ENCODE measurements at places on chromosomes 13 and 19.

GRCh38 chr19:19342086-19343015, 21.7 kb downstream of the MAU2 start:
- DNase-seq = no peak

DNA sequence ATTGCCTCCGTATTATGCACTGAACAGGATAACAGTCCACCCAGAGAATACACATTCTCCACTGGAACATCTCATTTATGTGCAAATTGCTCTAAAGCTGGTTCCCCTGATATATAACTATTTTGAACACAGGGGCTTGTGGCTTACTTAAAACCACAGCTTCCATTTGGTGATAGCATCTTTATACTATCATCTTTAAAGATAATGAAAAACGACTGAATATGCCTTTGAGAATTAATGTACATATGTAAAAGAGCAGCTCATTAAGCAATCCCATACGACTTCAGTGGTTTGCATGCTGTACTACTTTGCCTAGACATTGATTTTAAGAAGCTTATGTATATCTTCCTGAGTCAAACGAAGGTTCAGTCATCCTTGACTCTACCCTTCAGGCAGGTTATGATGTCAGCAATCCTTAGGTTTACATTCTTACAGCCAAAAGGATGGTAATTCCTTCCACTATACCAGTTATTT, 40.8 kb downstream of the BRD4 start:
- DNase-seq = no peak

DNA sequence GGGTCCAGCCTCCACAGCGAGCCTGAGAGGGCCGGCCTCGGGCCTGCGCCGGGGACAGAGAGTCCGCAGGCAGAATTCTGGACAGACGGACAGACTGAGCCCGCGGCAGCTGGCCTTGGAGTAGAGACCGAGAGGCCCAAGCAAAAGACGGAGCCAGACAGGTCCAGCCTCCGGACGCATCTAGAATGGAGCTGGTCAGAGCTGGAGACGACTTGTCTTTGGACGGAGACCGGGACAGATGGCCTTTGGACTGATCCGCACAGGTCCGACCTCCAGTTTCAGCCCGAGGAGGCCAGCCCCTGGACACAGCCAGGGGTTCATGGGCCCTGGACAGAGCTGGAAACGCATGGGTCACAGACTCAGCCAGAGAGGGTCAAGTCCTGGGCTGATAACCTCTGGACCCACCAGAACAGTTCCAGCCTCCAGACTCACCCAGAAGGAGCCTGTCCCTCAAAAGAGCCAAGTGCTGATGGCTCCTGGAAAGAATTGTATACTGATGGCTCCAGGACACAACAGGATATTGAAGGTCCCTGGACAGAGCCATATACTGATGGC, 490 bp downstream of the ITPKC start:
- no peak for DNase-seq

DNA sequence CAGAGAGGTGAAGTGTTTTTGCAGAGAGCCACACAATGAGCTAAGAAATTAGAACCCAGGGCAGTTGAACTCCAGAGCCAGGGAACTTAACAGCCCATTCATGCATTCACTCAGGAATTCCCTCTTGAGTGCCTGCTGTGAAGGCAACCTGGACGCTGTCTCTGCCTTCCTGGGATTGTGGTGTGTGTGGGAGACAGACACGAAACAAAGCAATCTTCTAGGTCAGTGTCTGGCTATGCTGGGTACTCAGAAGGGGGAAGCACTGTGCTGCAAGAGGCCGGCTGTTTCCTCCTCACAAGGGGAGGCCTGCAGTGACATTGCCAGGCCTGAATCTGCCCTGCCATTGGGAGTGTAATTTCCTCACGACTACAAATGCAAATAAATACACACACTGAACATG, 9.7 kb downstream of the BCKDHA start:
- DNase-seq = no peak

DNA sequence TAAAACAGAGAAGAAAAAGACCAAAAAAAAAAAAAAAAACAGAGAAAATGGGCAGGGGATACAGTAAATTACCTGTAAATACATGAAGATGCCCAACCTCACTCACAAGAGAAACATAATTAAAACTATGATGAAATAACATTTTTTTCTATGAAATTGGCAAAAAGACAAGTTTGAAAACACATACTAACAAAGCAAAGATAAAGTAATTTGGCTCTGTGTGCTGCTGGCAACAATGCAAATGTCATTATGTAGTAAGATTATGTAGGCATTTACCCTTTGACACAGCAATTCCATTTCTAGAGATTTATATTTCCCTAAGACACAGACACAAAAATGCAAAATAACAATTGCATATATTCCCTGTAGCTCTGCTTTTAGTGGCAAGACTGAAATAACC, 20.2 kb downstream of the ZC3H13 start:
- no peak for DNase-seq

GRCh38 chr19:31181535-31181934, 167.7 kb downstream of the TSHZ3 start:
- DNase-seq = no peak

DNA sequence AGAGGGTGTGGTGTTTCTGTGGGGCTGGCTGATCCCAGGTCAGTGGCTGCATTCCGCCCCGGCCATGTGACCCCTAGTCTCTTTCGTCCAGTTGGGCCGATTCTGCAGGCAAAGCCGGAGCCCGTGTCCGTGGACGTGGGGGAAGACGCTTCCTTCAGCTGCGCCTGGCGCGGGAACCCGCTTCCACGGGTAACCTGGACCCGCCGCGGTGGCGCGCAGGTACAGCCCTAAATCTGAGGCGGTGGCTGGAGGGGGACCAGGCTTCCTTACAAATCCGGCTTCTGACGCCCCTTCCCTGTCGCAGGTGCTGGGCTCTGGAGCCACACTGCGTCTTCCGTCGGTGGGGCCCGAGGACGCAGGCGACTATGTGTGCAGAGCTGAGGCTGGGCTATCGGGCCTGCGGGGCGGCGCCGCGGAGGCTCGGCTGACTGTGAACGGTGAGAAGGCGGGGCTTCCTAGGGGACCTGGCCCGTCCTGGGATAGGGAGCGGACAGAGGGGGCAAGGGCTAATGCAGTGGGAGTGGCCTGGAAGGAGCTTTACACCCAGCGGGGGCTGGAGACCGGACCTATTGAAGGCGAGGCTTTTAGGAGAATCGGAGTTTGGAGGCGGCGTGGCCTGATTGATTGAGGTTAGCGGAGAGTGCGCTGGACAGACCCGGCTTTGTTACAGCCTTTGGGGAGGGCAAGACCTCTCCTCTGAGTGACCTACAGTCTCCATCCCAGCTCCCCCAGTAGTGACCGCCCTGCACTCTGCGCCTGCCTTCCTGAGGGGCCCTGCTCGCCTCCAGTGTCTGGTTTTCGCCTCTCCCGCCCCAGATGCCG, 4.3 kb downstream of the KIRREL2 start:
- peak; percentile 47 for DNase-seq

DNA sequence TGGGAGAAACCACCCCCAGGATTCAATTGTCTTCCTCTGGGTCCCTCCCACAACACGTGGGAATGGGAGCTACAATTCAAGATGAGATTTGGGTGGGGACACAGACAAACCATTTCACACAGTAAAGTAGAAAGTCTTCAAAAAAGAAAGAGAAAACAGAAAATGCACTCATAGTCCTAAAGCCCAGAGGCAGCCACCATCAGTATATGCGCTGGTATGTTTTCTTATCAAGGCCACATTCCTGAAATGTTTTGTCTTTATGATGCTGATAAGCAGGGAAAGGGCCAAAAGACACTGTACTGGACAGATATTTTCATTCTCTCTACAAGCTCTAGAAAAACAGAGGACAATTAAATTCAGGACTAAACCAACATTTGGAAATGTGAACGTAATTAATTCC, 375.8 kb upstream of the TSHZ3 start:
- DNase-seq = no peak

GRCh38 chr19:11499890-11500420, 5.7 kb downstream of the ZNF653 start:
- DNase-seq = no peak

GRCh38 chr13:107233541-107233940, 665.6 kb upstream of the ARGLU1 start:
- DNase-seq = no peak

DNA sequence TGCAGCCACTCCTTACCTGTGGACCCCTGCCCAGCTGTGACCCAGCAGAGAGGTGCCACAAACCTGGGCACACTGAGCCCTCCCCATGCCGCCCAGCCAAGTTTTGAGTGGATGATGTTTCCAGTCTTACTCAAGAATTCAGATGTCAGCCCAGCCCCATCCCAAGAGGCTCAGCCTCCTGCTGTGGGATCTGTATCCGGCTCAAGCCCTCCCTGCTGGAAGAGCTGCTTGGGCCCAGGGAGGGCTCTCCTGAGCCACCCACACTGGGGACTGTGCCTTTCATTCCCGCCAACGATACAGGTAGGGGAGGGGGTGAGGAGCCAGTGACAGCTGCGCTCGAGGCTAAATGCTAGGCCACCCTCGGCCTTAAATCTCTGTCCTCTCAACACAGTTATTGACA, 5.9 kb upstream of the SLC7A9 start:
- DNase-seq = no peak

DNA sequence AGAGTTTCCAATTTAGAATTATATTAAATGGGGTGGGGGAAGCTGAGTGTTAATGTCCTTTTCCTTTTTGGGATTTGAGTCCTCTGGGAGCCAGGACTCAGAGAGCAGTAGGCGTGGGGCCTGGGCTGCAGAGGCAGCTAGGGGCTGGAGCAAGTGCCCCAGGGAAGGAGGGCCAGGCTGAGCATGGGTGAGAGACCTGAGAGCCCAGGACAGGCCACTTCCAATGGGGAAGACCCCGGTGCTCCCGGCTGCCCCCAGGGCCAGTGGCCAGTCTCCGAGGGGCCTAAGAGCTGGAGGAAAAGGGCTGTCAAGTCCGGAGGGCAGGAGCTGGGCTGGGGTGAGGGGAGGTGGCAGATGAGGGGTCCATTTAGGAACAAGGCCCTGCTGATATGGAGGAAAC, 371.5 kb downstream of the ZNF536 start:
- no peak for DNase-seq

DNA sequence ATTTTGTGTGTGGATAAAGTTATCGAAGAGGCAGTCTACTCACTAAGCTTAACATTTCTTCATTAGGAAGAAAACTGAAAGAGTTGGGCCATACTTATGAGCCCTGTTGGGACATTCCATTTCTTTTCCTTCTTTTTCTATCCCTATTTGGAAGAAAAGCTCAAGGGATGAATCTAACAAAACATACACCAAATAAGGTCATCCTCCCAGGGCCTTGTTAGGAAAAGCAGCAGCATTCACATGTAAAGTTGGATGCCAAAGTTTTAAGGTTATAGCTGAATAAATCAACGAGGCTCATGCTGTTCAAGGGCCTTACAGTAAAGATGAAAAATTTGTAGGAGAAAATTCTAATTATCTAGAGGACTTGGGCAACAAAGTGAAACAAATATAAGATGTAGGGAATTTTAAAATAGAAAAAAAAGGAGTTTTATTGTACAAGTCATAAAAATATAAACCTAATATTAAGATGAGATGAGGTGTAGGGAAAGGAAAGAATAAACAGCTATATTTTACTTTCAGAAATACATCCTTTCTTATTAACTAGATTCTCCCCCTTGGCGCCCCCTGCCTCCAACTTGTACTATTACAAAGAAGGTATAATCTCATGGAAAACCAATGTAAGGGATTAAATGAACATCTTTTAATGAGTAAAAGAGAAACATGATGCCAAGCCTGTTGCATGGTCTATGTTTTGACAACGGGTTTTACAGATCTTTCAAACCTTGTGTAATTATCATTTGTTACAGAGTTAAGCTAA, 160.4 kb downstream of the PCDH20 start:
- no peak for DNase-seq

- DNase-seq = no peak
Measured at GRCh38 chr19:19381007-19381926, 24.2 kb upstream of the GATAD2A start.

DNA sequence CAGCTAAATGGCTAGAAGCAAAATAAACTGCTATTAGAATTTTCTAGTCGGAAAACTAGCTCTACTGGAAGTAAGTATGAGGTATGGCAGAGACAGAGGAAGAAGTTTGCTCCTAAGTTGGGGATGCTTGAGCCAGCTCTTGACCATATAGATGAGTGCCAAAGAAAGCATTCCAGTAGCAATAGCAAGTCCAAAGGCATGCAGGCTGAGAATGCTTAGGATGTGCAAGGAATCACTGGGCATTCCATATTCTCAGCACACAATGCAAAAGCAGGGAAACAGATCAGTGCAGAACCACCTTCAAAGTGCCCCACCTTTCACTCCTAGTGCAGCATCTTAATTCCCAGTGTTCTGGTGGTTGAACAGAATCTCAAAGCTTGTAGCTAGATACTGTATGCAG, 32.9 kb downstream of the SERTM1 start:
- DNase-seq = no peak

GRCh38 chr19:15464394-15465385, at the start of gene RASAL3:
Gene RASAL3 (minus strand): TSS chr19:15464544. CDS start chr19:15464358, 186 bp downstream.
- DNase-seq = peak; percentile 81

DNA sequence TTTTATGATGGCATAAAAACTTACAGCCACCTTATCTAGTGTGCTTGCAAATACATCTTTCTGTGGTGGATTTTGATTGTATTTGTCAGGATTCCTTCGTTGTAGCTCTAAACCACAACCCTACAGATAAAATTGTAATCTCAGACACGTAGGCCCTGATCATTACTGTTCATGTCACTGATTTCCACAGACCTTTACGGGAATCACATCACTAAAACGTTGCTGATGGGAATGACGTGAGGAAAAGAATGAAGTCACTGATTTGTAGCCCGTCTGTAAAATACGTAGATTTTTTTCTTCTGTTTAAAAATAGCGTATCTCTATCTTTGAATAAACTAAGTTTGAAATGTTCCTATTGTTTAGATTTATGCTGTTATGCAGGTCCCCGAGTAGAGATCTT, 399.2 kb downstream of the MYO16 start:
- DNase-seq = no peak

DNA sequence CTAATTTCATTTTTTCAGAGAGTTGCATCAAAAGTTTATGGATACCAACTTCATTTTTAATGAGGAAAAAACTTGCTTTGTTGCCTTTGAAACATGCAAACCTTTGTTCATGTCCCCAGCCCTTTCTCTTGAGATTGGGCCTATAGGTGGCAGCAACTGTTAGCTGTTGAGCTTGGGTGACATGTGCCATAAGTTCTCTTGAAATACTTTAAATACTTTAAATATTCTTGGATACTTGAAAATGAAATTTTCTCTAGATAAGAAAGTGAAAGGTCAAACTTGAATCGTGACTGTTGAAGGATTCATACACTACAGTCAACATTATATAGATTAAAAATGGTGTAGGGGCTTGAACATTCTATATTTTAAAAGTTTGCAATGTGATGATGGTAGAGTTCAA, 294.9 kb downstream of the NDFIP2 start:
- DNase-seq = no peak

DNA sequence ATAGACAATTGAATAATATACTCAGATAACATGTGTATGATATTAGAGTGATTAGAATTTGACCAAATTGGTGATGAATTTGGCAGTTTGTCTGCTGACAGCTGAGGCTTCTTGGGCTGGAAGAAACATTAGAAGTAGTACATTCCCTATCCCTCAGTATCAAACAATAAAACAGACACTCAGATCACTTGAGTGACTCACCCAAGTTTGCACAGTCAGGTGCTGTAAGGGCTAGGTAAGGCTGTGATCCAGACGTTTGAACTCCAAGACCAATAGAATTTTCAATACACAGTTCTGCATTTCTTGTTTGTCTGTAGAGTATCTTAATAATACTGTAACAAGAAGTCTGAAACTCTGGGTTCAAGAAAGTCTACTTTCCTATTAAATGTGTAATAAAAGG, 223.5 kb downstream of the POSTN start:
- no peak for DNase-seq

GRCh38 chr19:54616821-54617560, 13.3 kb upstream of the LILRB1 start:
- DNase-seq = no peak

- no peak for DNase-seq
Measured at GRCh38 chr19:14006766-14007562, 844 bp upstream of the RFX1 start.
